ENCODE measurements at places on chromosomes 5 and 9.

- DNase-seq: no peak
Measured at GRCh38 chr9:462606-463005, 247.9 kb downstream of the DOCK8 start.

GRCh38 chr9:85940832-85941621 lies at the start of gene NAA35:
Gene NAA35 (plus strand): TSS chr9:85941146. CDS start chr9:85942160, 1,014 bp downstream.
- peak; percentile 99 for DNase-seq

DNA sequence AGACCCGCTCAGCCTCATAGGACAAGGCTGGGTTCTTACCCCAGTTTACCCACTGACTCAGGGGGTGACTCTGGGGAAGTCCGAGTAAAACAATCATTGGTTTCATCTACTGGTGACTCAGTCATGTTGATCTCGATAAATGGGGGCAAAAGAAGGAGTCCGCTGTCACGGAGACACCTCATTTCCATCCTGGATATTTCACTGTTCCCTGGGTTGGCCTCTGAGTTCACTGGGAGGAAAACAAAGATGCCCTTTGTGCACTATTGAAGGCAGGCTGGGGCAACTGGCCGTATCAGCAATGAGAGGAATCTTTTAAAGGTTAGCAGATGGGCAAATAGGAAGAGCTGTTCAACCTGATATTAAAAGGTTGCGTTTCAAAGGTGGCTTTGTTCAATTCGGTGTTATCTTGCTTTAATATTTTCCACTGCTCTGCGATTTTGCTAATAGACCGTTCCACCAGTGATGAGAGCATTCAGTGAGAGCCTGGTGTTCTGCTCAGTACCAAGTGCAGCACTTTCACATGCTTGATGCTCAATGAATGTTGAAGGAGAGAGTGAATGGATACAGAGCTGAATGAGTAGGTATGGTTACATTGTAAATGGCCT lies 110.2 kb upstream of the EGFLAM start:
- DNase-seq: peak; percentile 2

DNA sequence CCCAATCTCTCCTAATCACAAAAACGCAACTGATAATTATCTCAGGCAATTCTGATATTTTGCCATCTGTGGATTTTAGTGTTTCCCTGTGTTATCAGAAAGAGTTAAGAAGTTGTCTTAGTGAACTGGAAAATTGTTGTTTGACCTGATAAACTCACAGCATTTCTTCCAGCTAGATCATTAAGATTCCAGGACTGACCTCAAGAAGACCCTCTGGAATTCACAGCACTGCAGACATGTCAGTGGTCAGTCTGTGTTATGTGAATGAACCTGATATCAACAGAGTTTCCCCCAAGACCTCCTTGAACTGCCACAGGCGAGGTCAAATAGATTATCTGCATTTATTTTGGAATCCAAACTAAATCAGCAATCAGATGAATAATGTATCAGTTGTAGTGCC lies 174.7 kb downstream of the FBXL7 start:
- DNase-seq: no peak

DNA sequence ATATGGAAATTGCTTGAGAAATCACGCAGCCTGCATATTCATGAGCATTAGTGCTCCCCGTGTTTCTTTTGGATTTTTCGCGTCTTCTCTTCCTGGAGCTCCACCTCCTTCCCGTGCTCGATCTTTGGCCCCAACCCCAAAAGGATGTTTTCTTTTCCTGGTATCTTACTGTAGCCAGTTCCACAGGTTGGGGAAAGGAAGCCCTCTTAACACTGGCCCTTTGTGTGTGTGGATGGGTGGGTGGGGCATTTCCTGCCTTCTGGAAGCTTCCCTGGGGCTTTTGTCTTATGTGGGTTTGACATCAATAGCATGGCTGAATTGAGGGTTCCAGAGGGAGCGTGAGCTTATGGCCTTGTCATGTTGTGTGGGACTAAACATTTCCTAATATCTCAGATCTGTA lies 21.9 kb downstream of the STXBP1 start:
- no peak for DNase-seq

GRCh38 chr9:98809311-98810101 lies 2.0 kb downstream of the GALNT12 start:
- DNase-seq: no peak

DNA sequence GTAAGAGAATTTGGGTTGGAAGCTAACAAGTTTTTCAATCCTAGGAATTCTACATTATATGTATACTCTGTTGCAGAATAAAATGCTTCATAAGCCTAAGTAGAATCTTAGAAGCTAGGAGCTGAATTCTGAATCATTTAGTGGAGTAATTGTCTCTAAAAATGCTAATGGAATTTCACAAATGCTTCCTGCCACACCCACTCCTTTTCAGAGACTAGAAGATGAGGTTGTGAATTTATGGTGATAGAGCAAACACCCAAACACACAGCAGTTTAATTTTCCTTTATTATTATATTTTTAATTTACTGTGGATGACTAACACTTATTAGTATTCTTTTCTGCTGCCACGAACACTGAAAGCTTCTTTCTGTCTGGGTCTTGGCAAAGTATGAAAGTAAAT lies 208.0 kb upstream of the PDE4D start:
- no peak for DNase-seq

GRCh38 chr5:169717288-169717687 lies 80.2 kb downstream of the DOCK2 start:
- no peak for DNase-seq

GRCh38 chr5:180839935-180840334 lies 21.1 kb downstream of the ZFP62 start:
- no peak for DNase-seq

GRCh38 chr5:141664733-141665461 lies 13.7 kb upstream of the FCHSD1 start:
- DNase-seq: peak; percentile 85

DNA sequence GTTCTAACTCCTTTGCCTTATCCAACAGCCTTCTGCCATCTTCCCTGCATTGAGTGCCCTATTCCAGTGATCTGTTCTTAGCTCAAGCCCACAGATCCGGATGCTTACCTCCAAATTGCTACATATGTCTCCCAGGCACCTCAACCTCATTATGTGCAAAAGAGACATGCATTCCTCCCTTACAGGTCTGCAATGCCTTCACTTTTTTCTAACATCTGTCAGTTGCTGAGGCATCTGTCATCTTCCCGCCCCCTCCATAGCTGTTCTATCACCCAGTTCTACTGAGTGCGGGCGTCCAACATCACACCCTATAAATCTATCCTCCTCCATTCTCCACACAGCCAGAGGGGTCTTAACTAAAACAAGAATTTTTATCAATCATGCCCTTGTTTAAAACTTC lies 20.1 kb downstream of the NMRK1 start:
- no peak for DNase-seq

- DNase-seq: no peak
Measured at GRCh38 chr5:42756606-42757601, at the start of gene CCDC152. Gene CCDC152 (plus strand): TSS chr5:42756818. CDS start chr5:42759122, 2,304 bp downstream.

Measured in neural crest cell (in vitro differentiated cells).